ENCODE measurements at places on chromosomes 1 and 21. TPM values are rescaled to one million over a fixed set of nuclear protein-coding genes. Genes with fewer than 3 reads are reported as not detected.

Gene C1orf122
- total RNA-seq: 62.9 TPM

Gene PLA2G2D
- total RNA-seq: not detected

Gene CRYZL1
- total RNA-seq: 14.1 TPM

Gene FCRL1
- not detected for total RNA-seq
